ENCODE measurements at places on chromosomes 6 and 20.

DNA sequence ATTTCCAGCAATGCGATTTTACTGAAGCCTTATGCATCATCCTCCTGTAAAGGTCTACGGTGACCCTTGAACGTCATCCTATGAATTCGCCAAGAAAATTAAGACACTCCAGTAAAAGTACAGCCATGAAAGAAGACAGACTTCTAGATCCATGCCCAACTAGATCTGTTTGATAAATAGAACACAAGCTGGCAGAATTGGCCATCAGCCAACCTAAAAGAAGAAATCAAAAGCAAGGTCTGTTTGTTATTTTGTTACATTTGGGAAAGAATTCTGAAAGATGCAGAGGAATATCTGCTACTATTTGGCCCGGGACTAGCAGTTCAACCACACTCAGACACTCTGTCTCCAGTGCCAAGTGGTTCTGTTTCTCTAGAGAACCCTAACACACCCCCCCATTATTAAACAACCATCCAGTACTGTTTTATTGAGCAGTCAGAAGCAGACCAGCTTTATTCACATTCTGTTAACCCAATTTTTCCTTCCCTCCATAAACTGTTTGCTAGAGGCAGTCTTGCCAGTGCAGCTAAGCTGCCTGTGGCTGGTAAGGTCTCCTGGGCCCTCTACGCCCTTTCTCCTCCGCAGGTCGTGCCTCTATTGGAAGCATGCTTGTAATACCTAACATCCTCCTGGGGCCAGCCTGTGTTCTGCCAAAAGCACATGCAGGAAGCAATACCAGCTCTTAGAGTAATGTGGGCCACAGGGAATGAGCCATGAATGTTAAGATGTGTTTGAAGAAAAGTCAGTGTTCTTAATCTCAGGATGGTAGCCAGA is 30.7 kb downstream of the LY86 start:
- DNase-seq, result no peak

- no peak for DNase-seq
Measured at GRCh38 chr20:1371830-1372539, 20.9 kb downstream of the FKBP1A start.

DNA sequence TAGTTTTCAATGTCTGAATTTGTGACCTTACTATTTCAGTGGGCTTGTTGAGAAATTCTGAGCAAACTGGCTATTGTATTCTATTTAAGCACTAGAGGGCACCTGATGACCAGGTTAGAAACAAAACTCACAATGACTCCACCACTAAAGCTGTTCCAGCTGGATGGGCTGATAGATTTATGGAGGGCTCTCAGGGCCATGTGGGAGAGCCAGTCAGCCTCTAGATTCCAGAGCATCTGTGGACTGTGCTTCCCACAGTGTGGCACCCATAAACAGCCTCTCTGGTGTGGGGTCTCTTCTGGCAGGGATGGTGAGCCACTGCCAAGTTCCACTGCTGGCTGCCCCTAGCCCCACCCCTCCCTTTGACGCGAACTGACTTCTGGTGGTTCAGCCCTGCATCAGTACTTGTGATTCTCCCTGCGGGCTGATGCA is 29.2 kb downstream of the C6orf58 start:
- peak; percentile 52 for DNase-seq

- DNase-seq, result no peak
Measured at GRCh38 chr20:56715309-56715708, 86.2 kb downstream of the TFAP2C start.

GRCh38 chr6:27494987-27495385 is 22.1 kb upstream of the ZNF184 start:
- DNase-seq, result no peak

GRCh38 chr6:3687847-3688246 is 63.7 kb downstream of the PXDC1 start:
- DNase-seq, result no peak

All from fibroblast of upper back skin (primary cell).